H9 (cell line): ENCODE measurements at places on chromosomes 13 and 19. TPM values are rescaled to one million over a fixed set of nuclear protein-coding genes. Genes with fewer than 3 reads are reported as not detected.
A peak's percentile ranks its signal among the peaks of the same experiment; 100 is the strongest.

PDCD2L gene
- 40.5 and 43.3 TPM in 2 replicates for total RNA-seq

CD177 gene
- total RNA-seq = 0.09 TPM in 1 of 2 replicates, not detected in the other

GRCh38 chr13:26062853-26063444 lies 11.1 kb upstream of the SHISA2 start:
- DNase-seq = no peak

PDX1 gene
- not detected in 2 replicates for total RNA-seq

FCGBP gene
- total RNA-seq = 0.13 and 0.15 TPM in 2 replicates

GRCh38 chr13:33633701-33634545 lies 184.0 kb upstream of the RFC3 start:
- no peak for DNase-seq

FLT1 gene
- 83.4 and 84.1 TPM in 2 replicates for total RNA-seq

DNA sequence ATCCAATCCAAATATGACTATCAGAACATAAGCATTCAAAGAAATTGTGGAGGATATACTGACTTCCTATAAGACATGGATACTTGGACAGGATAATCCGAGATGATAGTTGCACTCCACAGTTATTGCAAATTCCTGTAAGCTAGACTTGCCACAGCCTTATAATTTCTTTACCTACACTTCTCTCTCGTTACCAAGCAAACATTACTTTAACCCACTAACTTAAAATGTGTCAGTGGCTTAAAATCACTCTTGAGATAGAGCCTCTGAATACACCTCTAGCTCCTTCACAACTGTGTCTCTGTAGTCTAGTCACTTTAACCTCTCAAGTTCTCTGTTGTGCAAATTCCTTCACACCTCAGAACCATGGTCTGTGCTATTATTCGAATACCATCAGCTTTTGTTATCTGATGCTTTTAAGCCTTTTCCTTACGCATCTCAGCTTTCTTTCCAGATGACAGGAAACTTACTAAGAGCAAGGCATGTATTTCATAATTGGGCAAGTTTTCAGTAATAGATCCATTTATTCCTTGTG lies 474.9 kb upstream of the MIR17HG start:
- DNase-seq = no peak

- no peak for DNase-seq
These were observed 78.3 kb downstream of the IER2 start for GRCh38 chr19:13228561-13228960.

- DNase-seq = no peak
These were observed 11.5 kb downstream of the CFD start for GRCh38 chr19:870963-871401.

DNA sequence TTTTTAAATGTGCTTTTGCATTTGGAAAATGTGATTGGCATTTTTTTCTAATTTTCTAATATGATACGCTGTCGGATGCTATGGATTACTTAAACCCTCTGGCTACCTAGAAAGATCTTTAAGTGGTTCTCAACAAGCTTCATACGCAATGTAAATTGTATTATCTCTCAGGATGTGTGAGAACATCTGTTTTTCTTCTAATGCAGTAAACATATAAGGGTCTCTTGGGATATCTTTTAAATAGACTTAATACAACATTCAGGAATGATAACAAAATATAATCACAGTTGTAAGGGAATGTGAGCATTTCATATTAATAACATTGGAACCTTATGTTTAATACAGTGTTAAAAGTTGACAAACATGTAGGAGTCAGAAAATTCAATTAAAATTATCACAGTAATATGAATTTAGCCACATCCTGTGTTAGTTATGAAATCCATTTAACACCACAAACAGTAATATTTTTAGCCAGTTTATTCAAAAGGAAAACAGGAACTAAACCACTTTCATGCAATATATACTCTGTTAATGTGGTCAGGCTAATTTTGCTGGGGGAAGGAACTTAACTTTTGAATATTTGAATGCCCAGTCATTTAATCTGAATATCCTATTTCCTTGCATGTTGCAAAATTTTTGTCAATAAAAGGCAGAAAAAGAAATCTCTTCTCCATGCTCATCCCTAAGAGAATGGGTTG lies 15.0 kb upstream of the ALOX5AP start:
- DNase-seq = no peak

SERP2 gene
- 1.8 and 2.0 TPM in 2 replicates for total RNA-seq

GRCh38 chr13:26946684-26947343 lies 186.2 kb upstream of the GPR12 start:
- no peak for DNase-seq

DNA sequence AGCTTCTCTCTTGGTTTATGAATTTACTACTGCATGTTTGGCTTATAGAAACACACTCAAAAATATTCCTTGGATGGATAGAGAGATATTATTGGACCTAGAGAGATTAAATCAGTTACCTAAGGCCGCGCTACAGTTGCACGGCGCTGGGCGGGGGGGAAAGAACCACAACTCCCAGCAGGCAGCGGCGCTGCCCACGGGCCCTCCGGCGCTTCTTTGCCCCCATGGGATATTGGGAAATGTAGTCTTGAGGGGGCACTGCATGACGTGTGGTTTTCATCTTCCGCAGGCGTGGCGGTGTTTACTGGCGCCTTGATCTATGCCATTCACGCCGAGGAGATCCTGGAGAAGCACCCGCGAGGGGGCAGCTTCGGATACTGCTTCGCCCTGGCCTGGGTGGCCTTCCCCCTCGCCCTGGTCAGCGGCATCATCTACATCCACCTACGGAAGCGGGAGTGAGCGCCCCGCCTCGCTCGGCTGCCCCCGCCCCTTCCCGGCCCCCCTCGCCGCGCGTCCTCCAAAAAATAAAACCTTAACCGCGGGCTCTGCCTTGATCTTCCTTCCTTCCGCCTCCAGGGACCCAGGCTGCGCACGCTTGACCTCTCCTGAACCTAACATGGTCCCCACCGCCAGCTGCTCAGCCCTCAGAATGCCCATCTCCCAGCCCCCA lies 4.8 kb downstream of the EMP3 start:
- DNase-seq = peak; percentile 92

MYADM gene
- total RNA-seq = 116 and 123 TPM in 2 replicates

DNA sequence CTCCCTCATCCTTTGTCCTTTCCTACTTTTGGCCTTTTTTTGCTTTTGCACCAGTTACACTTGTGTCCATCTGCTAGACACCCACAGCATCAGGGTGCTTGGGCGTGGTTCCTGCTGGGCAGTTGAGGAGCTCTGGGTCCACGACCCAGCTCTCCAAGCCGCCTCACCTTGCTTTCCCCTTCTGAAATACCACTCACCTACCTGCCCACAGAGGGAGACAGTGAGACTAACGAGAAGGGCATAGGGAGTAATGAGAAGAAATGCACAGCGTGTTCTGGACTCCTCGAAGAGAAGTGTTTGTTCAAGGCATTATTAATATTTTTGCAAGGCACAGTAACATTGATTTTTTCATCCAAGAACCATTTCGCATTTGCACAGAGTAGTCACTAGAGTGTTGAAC lies 92.9 kb downstream of the DNAJC15 start:
- peak; percentile 42 for DNase-seq

DNA sequence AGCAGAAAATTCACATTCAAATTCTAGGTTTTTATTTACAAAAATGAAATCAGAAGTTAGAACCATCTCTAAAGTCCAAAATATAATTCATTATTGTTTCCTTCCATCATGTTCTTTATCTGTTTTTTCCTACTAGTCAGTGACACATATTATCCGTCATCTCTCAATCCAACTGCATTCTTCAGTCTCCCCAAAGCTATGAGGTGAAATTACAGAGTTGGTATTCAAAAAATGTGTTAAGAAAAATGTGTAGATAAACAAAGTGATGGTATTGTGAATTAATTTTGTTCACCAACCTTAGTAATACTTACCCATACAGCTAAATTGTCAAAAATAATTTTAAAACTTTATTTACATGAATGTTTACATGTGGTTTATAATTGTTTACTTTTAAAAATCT lies 448.7 kb upstream of the MIR17HG start:
- DNase-seq = no peak

DNA sequence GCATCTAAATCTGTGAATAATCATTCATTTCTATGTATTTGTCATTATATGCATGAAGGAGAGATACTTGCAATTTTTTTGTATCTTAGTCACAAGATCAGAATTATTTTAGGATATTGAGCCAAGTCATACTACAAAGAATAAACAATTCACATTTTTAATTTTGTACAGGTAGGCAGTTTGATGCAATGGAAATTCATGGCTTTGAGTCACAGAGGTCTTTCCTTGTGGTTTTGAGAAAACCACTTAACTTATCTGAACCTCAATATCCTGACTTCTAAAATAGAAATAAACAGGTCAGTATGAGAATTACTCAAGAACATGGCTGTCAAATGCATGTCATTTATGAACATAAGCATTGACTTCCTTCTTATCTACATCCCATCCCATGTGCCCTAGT lies 221.4 kb upstream of the SLC10A2 start:
- DNase-seq = no peak

IZUMO4 gene
- 2.1 and 3.0 TPM in 2 replicates for total RNA-seq

TMEM150B gene
- total RNA-seq = 0.63 TPM in 1 of 2 replicates, not detected in the other

DNA sequence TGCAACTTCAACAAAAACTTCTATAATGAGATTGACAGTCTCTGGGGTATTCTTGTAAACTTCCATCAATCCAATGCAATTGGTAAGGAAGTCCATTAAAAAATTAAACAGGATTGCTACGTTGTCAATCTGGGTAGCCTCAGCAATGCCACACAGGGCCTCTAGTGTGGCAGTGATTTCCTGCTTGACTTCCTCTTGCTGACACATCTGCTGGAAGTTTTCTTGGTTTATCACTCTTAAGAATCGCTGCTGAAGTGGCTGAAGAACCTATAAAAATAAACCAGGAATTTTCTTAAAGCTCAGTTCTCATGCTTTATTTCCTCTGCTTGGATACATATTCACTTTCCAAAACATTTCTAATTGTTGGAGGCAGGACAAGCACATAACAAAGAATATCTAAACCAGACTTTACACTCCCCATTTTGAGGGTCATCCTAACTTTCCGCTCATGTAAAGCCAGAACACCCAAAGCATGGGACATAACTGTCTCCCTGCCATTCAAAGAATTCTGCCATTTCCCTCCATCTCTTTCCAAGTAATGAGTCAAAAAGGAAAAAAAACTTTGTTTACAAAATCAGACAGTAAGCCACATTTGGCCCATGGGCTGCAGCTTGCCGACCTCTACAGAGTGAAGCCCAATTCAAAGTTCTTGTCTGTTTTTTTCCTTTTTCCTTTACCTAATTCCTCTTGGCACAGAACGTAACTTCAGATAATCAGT lies 23.2 kb upstream of the EEF1AKMT1 start:
- no peak for DNase-seq

WIZ gene
- total RNA-seq = 33.3 and 33.6 TPM in 2 replicates

ANGPTL4 gene
- total RNA-seq = 1.9 and 2.5 TPM in 2 replicates

GRCh38 chr13:42836930-42837690 lies 55.7 kb downstream of the FAM216B start:
- no peak for DNase-seq

DNA sequence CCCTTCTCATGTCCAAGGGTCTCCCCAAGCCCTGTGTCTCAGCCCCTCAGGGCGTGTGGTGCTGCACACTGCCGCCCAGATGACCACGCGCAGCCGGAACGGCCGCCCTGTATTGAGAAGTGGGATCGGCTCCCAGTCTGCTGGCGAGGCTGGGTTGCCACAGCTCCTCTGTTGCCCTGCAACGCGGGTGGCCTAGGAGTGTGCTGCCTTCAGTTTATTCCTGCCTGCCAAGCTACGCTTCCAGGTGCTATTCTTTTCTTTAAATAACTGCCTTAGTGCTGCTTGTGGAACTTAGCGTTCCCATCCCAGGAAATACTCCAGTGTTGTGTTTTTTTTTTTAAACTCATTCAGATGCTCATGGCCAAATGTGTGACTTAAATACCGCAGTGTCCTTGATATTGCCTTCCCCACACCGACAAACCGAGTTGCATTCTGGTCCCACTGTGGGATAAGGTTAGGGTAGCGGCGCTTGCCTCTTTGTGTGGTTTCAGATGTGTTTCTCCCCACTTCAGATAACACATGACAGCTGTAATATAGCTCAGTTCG lies 16.6 kb downstream of the ACTN4 start:
- DNase-seq = no peak

ZNF780B gene
- total RNA-seq = 23.3 and 31.9 TPM in 2 replicates

- no peak for DNase-seq
These were observed 164.7 kb upstream of the KLF12 start for GRCh38 chr13:74298923-74299322.

- peak; percentile 84 for DNase-seq
These were observed 5.2 kb upstream of the LMNB2 start for GRCh38 chr19:2461751-2462634.

DNA sequence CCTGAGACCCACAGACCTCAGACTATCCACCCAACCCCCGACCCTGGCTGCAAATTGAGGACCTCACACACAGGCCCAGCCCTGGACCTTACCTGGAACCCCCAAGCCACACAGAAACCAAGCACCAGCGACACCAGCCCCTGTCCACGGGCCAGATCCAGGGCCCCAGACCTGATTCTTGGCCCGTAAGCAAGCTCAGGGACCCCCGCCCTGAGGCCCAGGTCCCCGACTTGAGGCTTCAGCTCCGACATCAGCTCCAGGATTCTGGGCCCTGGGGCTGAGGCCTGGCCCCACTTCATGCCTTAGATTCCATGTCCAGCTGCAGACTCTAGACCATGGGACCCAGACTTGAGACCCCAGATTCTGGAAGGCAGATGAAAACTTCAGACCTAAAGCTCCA lies 6.3 kb downstream of the TTYH1 start:
- DNase-seq = no peak

- DNase-seq = no peak
These were observed 10.4 kb downstream of the EPS8L1 start for GRCh38 chr19:55085923-55086715.

DNA sequence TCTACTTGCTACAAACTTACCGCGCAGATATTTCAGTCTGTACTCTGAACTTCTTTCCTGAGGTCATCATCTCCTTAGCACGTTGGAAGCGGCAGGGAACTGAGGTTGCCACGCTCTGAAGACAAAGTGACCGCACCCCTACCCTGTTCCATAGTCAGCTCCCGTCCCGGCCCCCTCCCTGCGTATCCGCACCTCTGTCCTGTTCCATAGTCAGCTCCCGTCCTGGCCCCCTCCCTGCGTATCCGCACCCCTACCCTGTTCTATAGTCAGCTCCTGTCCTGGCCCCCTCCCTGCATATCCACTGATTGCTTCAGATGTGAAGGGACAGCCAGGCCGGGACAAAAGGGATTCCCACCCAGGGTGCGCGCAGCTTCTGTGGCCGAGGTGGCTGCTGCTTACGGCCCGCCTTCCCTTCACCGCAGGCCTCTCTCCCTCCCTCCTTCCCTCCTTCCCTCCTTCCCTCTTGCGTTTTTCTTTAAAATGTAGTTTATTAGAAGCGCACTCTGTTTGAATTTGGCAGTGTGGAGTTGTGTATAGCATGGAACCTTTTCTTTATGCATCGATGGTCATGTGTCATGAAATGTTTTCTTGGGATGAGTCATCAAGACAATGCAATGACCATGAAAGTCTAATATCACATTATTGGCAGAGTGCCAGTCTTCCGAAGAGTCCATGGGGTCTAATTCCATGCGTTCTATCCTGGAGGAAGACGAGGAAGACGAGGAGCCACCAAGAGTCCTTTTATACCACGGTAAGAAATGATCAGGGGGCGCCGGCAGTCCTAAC lies 21.9 kb upstream of the NDUFS7 start:
- DNase-seq = no peak
